ENCODE measurements at places on chromosomes 13 and 19.

DNA sequence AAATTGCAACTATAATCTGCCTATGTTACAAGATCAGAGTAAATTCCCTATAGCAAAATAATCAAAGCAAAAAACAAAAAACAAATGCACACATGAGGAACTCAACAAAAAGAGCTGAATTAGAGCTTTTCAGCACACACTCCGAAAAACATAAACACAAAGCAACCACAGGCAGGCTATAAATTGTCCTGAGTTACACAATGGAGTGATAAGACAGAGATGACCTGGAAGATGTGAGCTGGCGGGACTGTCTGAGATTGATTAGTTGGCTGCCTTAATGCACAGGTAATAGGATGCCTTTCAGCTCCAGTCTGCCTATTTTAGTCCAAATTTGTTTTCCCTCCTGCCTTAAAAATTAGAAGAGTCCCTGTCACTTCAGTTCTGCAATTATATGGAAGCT is 159.0 kb upstream of the FNDC3A start:
- DNase-seq, result no peak

DNA sequence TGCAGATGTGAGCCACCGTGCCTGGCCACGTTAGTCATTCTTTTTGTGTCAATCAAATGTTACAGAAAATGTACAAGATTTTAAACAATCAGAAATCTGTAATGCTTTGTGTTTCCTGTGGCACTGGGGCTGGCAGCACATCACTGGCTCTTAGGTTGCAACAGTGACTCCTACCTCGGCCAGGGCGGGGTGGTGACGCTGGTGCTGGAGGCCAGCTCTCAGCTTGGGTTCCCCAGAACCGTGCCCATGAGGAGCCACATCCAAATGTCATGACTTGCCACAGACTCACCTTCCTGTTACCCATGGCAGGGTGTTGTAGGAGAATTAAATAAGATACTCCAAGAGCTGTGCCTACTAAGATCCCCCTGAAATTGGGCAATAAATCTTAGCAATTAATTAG is 161.7 kb downstream of the TEX29 start:
- DNase-seq, result no peak

GRCh38 chr19:44050740-44051649 is 841 bp upstream of the ZNF223 start:
- DNase-seq, result peak; percentile 78

GRCh38 chr13:99056381-99057014 is 78.6 kb upstream of the DOCK9 start:
- DNase-seq, result no peak

- no peak for DNase-seq
Observed at GRCh38 chr19:58511353-58512208, at the start of gene SLC27A5. Gene SLC27A5, minus strand, starts transcription at chr19:58511992. Its CDS starts 37 bp downstream, at chr19:58511955.

GRCh38 chr19:17784201-17785008 is 10.5 kb upstream of the B3GNT3 start:
- peak; percentile 2 for DNase-seq

GRCh38 chr13:98454389-98454881 is 122.5 kb downstream of the STK24 start:
- no peak for DNase-seq

- no peak for DNase-seq
Observed at GRCh38 chr13:28671126-28671792, 12.3 kb downstream of the POMP start.

DNA sequence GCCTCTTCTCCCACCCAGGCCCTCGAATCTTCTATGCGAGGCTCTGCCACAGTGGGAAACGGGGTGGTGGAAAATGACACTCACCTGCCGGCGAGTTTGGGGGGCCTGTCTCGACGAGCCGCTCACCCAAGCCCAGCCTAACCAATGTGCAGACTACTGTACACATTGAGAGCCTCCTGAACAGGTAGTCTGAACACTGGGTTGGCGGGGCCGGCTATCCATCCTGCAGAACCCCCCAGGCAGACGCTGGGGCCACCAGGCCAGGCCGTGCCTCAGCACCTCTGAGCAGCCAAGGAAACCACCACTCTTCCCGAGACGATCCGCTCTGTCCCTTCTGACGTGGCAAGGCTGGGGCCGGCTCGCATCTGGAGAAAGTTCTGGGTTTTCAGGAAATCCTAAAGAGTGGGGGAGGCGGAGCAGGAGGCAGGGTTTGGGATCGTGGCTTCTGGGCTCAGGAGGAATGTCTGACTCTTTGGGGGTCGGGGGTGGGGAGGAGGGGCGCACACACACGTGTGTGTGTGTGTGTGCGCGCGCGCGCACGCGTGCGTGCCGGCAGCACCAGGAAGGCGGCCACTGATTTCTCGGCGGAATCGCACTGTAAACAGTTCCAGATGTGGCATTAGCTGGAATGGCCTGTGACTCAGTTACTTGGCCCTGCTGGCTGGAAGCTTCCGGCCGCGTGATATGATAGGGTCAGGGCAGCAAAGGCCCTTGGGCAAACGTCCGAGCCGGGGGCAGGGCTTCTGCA is 18.5 kb downstream of the TMED1 start:
- no peak for DNase-seq

- no peak for DNase-seq
Observed at GRCh38 chr19:1901940-1902404, 3.2 kb upstream of the ADAT3 start.
